ENCODE measurements at places on chromosomes 6 and 20. TPM values are rescaled to one million over a fixed set of nuclear protein-coding genes. Genes with fewer than 3 reads are reported as not detected.

DNA sequence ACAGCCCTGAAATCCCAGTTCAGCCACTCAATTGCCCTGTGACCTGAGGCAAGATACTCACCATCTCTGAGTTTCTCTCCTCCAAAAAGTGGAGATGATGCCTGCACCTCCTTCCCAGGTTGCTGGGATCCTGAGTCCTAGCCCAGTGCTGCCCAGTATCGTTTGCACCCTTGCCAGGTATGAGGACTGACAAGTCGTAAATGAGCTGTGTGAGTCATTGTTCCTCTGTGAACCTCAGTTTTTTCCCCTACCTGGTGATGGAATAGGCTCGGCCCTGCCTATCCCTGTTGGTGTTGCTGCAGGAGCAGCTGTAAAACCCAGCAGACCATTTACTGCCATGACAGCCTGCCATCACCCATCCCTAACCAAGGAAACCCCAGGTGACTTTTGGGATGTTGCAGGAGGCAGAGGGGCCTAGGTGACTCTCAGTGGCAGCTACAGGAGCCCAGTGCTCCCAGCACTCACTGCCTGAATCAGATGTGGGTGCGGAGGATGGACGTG is 229.3 kb downstream of the SYNDIG1 start:
- no peak for DNase-seq

GRCh38 chr6:100138346-100139022 is 144.5 kb upstream of the MCHR2 start:
- no peak for DNase-seq

The PPP1R16B gene
- 143 TPM for total RNA-seq

DNA sequence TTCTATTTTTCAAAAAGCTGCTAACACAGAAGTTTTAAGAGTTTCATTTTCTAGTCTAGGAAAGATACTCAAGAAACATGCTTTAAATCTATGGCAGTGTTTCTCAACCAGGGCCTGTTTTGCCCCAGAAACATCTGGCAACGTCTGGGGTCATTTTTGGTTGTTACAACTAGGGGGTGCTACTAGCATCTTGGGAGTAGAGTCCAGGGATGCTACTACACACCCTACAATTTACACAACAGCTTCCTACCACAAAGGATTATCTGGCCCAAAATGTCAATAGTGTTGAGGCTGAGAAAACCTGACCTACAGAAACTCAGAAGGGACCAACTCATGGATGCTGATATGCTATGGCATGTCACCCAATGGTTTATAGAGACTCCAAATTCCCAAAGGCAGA is 24.4 kb downstream of the SERAC1 start:
- peak; percentile 14 for DNase-seq

GRCh38 chr6:155292711-155293110 is 21.6 kb downstream of the TFB1M start:
- DNase-seq, result no peak

The DACT2 gene
- total RNA-seq, result 1.3 TPM

DNA sequence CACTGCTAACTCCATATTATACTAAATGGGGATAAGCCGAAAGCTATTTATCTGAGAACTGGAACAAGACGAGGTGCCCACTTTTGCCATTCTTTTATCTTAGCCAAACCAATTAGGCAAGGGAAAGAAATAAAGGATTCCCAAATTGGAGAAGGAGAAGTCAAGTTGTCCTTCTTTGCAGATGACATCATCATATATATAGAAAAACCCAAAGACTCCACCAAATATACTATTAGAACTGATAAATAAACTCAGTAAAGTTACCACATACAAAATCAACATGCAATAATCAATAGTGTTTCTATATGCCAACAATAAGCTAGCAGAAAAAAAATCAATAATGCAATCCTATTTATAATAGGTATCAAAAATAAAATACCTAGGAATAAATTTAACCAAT is 570.3 kb upstream of the EPHA7 start:
- no peak for DNase-seq

- no peak for DNase-seq
Observed at GRCh38 chr20:38296433-38296832, 7.5 kb upstream of the BPI start.

The BPIFA1 gene
- total RNA-seq, result not detected

The MEP1A gene
- total RNA-seq, result not detected

- no peak for DNase-seq
Observed at GRCh38 chr20:62411479-62412193, 4.6 kb upstream of the CABLES2 start.

DNA sequence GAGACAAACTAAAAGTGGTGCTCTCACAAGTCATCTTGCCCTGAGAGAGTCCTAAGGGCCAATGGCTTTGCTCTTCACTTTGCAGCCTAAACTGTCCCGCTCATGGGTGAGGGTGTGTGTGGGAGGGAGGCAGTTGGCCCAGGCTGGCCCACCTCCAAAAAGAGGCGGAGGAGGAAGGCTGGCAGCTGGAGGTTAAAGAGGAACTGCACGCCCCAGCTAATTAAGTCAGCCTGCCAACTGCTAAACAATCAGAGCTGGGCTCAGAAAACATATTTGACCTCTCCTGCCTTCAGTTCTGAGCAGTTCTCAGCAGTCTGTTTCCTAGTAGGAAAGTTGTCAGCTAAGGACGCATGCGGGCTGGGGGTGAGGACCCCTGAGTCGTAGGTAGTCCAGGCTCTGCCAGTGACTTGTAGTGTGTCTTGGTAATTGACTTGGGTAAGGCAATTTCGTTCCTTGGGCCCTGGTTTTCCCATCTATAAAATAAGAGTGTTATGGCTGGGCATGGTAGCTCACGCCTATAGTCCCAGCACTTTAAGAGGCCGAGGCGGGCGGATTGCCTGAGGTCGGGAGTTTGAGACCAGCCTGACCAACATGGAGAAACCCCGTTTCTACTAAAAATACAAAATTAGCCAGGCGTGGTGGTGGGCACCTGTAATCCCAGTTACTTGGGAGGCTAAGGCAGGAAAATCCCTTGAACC is 17.0 kb downstream of the GSS start:
- DNase-seq, result no peak

The PIGT gene
- total RNA-seq, result 63.7 TPM

The NECAB3 gene
- total RNA-seq, result 18.8 TPM

- DNase-seq, result no peak
Observed at GRCh38 chr6:129498541-129498940, 211.4 kb downstream of the ARHGAP18 start.

- DNase-seq, result no peak
Observed at GRCh38 chr6:55064711-55065420, 109.4 kb upstream of the HCRTR2 start.

The PAK1IP1 gene
- 21.7 TPM for total RNA-seq

The PCIF1 gene
- 38.7 TPM for total RNA-seq

DNA sequence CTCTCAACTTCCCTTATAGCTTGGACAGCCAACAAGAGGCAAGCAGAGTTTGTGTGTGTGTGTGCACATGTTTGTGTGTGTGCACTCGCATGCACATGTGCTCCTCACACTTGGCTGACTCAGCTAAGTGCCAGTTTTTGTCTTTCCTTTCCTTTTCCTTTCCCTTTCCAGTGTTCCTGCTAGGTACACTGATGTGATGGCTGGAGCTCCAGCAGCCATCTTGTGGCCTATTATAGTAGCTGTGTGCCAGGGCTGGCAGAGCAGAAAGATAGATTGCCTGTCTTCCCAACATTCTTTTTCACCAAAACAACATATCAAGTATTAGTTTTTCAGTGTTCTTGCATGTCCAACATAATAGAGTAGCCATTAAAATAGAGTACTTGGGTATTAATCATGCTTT is 79.5 kb downstream of the AK9 start:
- DNase-seq, result no peak

The GSTA1 gene
- total RNA-seq, result not detected

- DNase-seq, result no peak
Observed at GRCh38 chr6:119559586-119559985, 210.0 kb upstream of the MAN1A1 start.

DNA sequence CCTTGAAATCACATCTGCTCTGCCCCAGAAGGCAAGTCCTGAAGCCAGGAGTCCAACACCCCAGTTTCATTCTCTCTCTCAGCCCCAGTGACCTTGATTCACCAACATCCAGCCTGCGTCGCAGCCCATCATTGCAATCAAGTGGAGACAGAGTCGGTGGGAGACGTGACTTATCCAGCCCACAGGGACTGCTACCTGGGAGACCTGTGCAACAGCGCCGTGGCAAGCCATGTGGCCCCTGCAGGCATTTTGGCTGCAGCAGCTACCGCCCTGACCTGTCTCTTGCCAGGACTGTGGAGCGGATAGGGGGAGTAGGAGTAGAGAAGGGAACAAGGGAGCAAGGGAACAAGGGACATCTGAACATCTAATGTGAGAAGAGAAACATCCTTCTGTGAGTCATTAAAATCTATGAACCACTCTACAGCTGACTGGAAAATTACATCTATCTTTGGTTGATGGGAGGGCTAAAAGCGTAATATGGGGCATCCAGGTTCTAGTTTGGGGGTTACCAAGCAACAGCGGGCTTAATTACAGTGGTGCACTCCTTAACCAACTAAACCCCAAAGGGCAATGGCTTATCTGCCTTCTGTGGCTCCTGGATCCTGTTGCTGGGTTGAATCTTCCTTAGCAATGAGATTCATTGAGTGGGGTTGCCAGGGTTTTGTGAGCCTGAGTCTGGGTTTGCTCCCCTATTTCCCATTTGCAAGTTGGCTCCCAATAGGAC is 2.5 kb downstream of the LY6G6D start:
- DNase-seq, result no peak

DNA sequence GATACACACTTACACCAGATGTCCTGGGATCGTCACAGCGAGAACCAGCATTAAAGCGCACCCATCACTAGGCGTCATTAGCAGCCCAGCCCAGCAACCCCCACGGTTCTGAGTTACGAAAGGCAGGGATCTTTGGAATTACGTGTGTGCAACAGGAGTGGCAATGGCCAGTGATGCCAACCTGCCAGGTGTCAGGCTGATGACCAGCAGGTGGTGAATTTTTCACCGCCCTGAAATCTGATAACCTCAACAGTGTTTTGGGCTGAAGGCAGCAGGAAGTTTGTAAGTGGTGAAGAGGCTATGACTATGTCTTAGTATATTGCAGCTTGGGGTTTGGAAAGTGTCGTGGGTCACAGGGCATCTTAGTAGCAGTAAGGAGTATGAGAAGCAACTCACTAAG is 166.1 kb downstream of the TMEM242 start:
- no peak for DNase-seq

The GRIK2 gene
- not detected for total RNA-seq

GRCh38 chr20:47727170-47727880 is 58.0 kb downstream of the SULF2 start:
- peak; percentile 77 for DNase-seq

The MCHR2 gene
- not detected for total RNA-seq
